ENCODE measurements at places on chromosomes 11 and 22.

GRCh38 chr11:76408171-76408965, 27.2 kb downstream of the GVQW3 start:
- no peak for DNase-seq

DNA sequence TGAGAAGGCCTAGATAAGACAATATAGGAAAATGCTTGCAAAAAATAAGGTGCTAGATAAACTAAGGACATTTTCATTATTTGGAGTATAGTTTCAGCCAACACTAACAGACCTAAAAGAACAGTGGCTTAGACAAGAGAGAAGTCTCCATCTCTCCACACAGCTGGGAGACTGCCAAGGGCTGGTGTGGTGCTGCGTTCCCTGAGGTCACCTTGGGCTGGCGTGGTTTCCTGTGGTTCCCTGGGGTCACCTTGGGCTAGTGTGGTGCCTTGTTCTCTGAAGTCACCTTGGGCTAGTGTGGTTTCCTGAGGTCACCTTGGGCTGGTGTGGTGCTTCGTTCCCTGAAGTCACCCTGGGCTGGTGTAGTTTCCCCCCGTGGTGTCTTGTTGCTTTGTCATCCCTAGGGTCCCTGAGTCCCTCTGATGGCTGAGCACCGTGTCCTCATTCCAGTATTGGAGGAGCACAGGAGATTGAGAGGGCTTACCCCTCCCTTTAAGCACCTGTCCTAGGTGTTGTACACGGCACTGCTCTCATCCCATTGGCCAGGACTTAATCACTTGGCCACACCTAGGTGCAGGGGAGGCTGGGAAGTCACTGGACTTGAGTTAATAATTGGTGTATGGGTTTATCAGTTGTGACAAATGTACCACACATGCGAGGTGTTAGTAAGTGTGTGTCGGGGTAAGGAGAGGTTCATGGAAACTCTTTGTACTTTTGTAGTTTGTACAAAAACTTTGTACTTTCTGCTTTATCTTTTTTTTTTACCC, 14.9 kb downstream of the SAMM50 start:
- DNase-seq: no peak

DNA sequence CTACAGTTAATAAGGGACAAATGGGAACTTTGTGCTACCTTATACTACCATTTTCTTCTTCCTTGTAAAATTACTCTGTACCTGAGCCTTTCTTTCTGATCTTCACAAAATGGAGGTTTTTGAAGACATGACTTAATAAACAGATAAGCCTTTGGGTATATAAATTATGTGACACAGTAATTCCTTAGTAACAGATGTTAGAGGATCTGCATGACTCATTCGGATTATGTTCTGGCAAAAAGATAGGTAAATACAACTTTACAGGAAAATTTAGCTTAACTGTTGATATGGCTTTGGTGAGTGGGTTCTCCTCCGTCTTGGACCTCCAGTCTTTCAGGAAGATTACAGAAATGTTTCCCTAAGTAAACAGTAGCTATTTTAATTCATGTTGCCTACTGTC, 61.8 kb downstream of the BID start:
- no peak for DNase-seq

- no peak for DNase-seq
Measured at GRCh38 chr11:95829580-95830259, 39.4 kb downstream of the CEP57 start.

DNA sequence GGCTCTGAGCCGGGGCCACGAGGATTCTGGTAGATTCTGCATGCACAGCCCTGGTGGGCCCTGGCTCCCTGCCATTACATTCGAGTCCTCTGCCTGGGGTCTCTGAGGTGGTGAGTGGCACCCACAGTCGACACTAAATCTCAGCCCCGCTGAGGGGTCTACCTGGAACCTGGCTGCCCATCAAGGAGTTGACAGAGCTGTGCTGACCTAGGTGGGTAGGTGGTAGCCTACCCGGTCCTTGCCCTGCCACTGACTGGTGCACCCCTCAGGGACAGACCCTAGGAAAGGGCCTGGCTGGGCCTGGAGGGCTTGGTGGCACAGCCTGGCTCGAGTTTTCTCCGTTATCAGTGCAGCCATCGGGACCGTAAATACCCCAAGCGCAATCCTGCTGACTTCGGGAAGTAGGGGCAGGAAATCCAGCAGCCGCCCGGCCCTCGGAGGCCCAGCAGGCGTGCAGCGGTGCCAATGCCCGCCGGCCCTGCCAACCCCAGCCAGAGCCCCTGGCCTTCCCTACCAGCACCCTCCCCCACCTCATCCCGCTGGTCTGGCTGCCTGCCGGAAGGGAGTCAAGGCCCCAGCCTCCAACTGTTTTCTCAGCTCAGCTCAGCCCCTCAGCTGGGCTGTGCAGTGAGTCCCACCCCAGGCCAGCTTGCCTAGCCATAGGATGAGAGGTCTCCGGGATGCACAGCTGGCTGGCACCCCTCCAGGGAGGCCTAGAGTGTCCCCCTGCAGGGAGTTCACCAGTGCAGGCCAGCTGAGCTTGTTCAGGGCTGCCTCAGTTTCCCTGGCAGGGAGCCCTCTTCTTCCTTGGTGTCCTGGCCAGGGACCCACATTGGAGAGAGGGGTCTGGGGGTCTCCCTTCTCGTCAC, 80.4 kb upstream of the KCNQ1OT1 start:
- no peak for DNase-seq

- no peak for DNase-seq
Measured at GRCh38 chr22:36016684-36017083, 11.9 kb downstream of the RBFOX2 start.

- DNase-seq: no peak
Measured at GRCh38 chr11:16404781-16405285, 48.5 kb upstream of the SOX6 start.

- DNase-seq: no peak
Measured at GRCh38 chr11:47394322-47395222, 13.8 kb upstream of the SLC39A13 start.

- DNase-seq: no peak
Measured at GRCh38 chr11:81853791-81854190, 879.9 kb downstream of the FAM181B start.

DNA sequence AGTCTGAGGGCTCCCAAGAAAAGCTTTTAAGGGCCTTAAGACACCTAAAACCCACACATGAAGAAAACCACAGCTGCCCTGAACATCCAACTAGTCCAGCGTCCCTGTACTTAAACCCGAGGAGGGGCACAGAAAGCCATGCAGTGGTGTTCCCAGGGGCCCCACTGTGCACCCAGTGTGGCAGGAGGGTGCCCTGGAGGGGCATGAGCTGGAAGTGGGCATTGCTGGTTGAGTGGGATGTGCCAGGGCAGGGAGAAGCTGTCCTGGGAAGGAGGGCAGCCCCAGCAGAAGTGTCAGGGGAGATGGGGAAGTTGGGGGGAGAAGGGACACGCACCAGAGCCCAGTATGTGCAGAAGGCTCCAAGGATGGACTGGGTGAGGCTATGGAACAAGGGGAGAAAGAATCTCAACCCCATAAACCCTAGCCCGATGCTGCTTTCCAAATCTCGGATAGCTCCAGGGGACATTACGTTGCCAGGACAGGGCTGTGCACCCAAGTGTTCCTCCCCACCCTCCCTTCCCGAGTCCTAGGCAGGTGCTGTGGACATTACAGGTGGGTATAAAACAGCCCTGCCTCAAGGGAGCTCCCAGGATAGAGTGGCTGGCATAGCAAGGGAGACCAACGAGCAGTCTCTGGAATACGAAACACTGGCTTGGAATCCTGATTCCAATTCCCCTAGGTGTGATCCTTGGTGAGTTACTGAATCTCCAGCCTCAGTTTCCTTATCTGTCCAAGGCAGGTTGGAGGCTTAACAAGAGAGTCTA, 44.2 kb downstream of the SHANK2 start:
- DNase-seq: no peak
